ENCODE measurements at places on chromosomes 3 and 15.

DNA sequence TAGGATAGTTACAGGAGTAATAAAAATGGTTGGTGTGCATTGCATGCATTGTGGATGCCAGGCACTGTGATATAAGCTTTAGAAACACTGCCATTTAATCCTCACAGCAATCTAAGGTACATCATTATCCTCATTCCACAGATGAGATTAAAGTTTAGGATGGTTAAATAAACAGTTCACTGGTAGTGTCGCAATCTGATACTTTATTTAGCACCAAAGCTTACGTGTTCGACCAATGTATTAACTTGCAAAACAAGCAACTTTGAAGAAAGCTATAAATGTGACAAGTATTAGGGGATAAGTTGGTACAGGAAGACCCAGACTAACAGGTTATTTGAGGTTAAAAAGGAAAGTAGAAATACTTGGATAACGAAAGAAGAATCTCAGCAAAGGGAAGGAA is 150.5 kb upstream of the ZNF385D start:
- DNase-seq: no peak

GRCh38 chr3:37608061-37608702 is 253.5 kb upstream of the CTDSPL start:
- no peak for DNase-seq

DNA sequence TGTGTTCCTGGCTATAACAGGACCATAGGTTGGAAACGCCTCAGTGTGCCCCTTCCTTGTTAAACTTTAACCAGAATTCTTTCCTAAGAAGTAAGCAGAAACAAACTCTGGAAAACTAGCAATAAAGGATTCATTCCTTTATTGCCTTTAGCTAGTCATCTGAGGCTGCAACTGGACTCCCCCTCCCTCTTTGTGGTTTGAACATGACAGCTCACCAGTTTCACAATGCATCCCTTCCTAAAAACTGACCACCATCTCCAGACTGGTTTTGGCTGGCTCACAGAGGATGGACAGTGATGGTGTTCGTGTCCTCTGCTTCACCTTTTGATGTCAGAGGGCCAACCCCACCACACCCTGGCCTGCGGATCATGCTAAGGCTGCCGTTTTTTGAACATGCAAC is 27.9 kb upstream of the TGFBR2 start:
- no peak for DNase-seq

GRCh38 chr3:194617827-194618226 is 15.4 kb downstream of the TMEM44 start:
- DNase-seq: no peak

DNA sequence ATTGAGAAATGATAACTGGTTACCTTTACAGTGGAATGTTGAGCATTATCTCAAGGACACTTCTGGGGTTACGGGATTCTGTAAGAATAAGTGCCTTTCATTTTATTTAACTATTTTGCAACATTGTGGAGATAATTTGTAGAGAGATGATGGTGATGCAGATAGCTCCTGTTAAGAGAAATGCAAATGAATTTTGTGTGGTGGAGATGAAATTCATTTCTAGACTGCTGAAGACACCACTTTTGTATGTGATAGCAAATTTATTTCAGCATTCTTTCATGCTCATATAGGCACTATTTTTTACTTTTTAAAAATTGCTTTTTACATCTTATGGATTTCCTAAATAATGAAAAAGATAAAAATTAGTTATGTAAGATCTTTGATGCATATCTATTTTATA is 463.3 kb upstream of the CBLB start:
- DNase-seq: no peak

GRCh38 chr3:32951410-32951811 is at the start of gene CCR4:
Gene CCR4 (plus strand): TSS chr3:32951644. CDS start chr3:32953423, 1,779 bp downstream.
- no peak for DNase-seq

GRCh38 chr3:81199587-81199986 is 561.9 kb downstream of the GBE1 start:
- no peak for DNase-seq

DNA sequence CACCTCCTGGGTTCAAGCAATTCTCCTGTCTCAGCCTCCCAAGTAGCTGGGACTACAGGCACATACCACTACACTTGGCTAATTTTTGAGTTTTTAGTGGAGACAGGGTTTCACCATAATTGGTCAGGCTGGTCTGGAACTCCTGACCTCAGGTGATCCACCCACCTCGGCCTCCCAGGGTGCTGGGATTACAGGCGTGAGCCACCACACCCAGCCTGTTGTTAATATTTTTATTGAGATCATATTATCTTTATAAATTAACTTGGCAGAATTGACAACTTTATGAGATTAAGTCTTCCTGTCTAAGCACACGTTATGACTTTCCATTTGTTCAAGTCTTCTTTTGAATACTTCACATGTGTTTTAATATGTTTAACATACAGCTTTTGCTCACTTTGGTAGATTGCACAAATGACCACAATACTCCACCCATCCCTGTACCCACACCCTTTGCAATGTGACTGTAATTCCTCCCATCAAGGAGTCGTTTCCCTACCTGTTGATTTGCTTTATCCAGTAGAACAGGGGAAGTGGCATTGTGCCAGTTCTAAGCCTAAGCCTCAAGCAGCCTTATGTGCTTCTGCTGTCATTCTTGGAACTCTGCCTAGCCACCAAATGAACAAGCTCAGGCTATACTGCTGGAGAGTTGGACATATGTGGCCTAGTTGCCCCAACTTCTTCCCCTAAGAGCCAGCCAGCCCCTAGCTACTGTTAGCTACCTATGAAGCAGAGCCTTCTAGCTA is 8.2 kb downstream of the XYLB start:
- DNase-seq: peak; percentile 88
